Cortex of kidney (tissue), 1 donor: ENCODE measurements at places on chromosomes 4 and X.

- no peak for DNase-seq
These were observed 1029.3 kb downstream of the TECRL start for GRCh38 chr4:63379750-63380522.

- DNase-seq, result no peak
These were observed 9.2 kb upstream of the CITED1 start for GRCh38 chrX:72314881-72315280.

- DNase-seq, result no peak
These were observed 134.5 kb downstream of the SLIT2 start for GRCh38 chr4:20386001-20386740.

- DNase-seq, result no peak
These were observed 2522.1 kb downstream of the ARAP2 start for GRCh38 chr4:33722254-33722653.

DNA sequence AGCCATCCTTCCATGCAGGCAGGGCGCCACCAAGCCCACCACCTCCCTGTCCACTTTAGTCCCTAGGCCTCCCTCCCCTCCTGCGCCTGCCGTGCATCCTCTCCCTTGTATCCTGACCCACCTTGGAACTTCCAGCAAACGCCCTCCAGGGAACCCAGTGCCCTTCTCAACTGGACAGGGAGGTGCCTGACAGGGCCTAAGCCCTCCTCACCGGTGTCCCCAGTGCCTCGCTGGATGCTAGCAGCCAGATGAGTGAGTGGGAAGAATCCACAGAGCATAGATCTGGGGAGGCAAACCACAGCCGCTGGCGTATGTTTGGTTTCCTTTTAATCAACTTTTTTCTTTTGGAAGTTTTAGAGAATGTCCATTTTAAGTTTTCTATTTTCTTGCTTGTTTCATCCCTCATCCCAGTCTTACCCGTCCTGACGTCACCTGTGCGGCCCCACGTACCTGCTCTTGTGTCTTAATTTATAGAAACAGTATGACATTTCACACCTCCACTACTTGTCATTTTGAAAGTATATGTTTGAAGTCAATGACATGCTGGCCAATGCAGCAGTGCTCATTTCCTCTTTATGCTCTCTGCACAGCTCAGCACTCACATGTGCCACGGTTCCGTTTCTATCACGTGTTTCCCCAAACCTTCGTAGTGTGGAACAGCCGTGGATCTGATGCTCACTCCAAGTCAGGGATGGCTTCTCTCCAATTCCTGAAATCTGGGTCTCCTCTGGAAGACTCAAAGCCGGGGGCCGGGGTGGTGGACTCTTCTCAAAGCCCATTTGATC lies 3.4 kb upstream of the HMX1 start:
- DNase-seq, result no peak
